Fibroblast of the conjunctiva (primary cell): ENCODE measurements at places on chromosomes 13 and 19.

GRCh38 chr19:6343462-6343861 lies 10.1 kb upstream of the ACER1 start:
- no peak for DNase-seq

DNA sequence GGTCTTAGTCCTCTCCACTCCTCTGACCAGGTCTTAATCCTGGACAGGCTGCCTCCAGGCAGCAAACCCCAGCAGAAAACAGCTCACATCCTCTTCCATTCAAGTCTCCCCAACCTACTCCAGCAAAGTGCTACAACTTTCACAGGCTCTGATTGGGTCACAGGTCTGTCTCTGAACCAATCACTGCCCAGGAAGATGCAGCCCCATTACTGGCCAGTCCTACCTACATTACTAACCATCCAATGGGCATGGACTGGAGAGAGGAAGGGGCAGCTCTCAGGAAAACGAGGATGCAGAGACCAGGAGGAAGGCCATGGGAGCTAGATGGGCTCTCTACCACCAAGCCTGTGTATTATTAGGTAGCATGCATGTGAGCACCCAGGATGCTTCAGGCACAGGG lies 12.2 kb downstream of the MED26 start:
- DNase-seq, result no peak

DNA sequence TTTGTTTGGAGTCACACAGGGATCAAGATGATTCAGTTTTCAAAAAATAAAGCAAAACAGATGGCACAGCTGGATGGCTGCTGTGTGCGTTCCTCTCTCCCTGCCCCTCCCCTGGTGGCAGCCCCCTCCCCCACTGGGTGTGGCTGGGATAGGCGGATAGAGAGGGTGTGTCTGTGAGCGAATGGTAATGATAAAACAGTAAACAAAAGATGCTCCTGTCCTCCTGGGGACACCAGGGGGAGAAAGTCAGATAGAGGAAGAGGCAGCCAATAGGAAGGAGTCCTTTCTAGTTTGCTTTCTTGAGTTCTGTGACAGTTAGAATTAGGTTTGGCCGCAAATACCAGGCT lies 6.5 kb downstream of the TMEM255B start:
- DNase-seq, result peak; percentile 24

- no peak for DNase-seq
These were observed 7.8 kb upstream of the CEACAM5 start for GRCh38 chr19:41700381-41701195.

DNA sequence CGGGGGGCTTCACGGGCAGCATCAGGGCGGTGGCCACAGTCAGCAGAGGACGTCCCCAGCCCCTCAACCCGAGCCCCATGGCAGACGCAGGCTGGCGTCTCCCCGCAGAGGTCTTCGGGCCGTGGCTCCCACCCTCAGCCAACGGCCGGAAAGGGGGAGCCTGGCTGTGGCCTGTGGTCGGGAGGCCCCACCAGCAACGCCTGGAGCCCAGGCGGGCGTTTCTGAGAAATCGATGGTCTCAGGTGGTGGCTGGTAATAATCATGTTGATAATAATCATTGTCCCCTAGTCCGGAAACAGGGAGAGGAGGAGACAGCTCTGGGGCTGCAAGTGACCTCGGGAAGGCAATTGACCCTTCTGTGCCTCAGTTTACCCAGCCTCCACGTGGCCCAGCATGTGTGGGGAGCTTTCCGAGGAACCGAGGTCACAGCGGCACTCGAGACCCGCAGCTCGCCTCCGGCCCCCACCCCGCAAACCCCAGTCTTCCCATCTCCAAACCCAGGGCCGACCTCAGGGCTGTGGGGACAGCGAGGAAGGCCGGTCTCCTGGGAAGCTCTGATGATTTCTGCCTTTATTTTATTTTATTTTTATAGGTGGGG lies at the start of gene PRSS57:
Gene PRSS57 (minus strand): TSS at position 101 of the 598 bp plus-strand sequence. CDS start 22 bp downstream, at position 79.
- no peak for DNase-seq

DNA sequence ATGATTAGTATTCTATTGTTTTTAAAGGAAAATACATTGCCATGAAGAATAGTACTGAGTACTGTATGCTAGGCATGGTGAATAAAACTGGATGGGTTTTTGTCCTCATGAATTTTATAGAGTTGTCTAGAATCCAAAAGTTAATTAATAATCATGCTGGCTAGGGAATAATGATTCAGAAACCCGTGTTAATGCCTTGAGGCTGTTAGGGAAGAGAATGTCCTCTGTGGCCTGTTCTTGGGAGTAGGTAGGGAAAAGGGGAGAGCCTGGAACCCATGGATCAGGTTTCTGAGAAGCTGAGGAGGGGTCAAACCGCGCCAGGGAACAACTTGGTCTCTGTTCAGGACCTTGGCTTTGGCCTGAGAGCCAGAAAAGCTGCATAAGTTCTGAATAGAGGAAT lies 1376.3 kb upstream of the SLC10A2 start:
- DNase-seq, result no peak

GRCh38 chr19:2517881-2518601 lies 42.1 kb downstream of the GADD45B start:
- no peak for DNase-seq

DNA sequence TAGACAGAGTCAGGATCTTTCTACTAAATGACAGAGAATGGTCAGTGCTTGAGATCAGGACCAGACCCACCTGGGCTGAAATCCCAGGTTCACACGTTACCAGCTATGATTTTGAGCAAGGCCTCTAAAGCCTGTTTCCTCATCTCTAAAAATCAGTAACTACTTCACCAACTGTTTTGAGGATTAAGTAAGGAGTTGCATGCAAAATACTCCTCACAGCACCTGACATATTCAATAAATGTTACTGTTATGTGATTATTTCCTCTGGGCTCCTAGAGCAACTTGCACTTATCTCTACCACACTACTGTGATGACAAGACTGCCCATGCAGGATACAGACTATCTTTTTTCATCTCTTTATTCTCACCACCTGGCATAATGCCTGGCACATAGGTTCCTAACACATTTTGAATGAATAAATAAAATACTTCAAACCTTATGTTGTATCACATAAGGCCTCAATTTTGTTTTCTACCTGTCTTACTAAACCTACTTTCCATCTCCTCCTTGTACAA lies 1.8 kb downstream of the KATNAL1 start:
- DNase-seq, result no peak

- DNase-seq, result no peak
These were observed at the start of gene CDX2 for GRCh38 chr13:27969082-27969865. CDX2 (minus strand) TSS chr13:27969315; CDS start chr13:27969006, 309 bp downstream.

GRCh38 chr19:16160943-16161560 lies 12.3 kb downstream of the CIB3 start:
- DNase-seq, result peak; percentile 22

DNA sequence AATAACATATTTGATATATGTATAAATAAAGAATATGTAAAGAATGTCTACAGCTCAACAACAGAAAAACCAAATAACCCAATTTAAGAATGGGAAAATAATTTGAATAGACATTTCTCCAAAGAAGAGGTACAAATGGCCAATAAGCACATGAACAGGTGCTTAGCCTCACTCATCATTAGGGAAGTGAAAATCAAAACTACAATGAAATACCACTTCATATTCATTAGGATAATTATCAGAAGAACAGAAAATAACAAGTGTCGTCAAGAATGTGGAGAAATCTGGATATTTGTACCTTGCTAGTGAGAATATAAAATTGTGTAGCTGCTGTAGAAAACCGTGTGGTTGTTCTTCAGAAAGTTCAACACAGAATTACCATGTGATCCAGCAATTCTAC lies 8.4 kb upstream of the SUPT20H start:
- DNase-seq, result no peak

DNA sequence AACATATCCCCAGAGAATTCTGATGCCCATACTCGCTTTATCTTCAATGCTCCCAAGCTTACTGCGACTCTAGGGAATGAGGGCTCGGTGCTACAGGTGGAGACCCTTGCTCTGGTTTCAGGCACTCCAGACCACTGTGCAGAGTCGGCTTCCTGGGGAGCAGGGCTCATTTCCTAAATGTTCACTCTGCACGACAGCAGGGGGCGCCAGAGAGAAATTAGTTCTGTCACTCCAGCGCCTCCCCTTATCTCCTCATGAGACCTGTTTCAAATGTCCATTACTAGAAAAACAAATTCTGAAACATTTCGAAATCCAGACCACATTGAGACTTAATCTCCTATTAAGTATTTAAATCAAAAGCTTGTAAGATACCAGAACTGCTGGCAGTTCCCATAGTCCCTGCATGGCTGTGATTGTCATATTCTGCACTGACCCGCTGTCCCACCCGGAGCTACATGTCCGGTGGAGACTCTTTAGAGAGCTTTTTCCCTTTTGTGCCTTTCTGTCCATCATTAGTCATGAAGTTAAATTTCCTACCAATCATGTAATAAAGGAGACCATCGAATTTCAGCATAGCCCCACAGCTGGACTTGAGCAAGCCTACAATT lies 22.4 kb downstream of the EPSTI1 start:
- DNase-seq, result peak; percentile 57

- DNase-seq, result no peak
These were observed 1.1 kb downstream of the ZNF625 start for GRCh38 chr19:12155324-12155860.

DNA sequence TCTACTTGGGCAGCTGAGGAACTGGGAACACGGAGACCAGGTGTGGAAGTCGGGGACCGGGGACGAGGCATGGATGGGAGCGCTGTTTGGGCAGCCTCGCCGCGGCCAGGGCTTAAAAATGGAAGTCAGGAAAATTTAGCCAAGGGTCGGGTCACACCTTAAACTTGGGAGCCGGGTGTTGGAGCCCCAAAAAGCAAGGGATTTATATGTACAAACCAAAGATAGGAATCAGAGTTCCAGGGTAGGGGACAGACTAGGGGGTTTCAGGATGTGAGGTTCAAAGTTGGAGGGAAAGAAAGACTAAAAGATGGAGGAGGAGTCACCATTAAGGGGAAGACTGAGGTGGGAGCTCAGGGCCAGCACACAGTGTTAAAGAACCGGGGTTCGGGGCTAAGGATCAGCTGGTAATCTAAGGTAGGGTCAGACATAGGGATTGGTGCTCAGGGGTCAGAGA lies 530 bp downstream of the FOXA3 start:
- no peak for DNase-seq

DNA sequence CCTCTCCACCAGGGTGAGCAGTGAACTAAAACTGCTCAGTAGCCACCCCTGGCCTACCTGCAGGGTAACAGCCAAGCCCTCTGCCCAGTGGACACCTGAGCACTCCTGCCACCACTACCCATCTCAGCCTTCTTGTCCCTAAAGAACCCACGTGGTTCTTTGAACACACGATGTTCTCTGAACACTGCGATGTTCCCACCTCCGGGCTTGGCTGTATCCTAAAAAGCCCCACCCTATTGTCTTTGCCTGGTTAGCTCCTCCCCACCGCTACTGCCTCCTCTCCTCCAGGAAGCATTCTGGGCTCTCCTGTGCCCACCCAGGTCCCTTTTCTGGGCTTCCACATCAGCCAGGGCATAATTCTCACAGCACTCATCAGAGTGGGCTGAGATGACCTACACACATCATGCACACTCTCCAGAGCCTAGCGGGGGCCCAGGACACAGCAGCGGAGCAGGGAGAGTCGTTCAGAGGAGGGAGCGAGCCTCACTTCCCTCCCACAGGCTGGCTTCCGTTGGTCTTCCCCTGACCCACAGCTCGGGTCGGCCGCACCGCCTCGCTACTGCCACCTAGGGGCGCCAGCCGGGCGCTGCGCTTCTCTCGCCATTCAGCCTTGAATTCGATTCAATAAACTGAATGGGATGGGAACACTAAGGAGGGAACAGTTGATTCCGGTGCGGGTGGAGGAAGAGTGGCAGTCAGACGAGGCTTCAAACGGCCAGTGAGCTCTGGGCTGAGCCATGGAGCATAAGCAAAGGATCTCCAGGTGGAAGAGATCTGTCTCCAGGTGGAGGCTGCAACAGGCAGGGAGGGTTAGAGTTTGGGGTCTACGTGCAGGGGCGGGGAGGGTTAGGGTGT lies 3.2 kb downstream of the ELAVL1 start:
- peak; percentile 55 for DNase-seq

DNA sequence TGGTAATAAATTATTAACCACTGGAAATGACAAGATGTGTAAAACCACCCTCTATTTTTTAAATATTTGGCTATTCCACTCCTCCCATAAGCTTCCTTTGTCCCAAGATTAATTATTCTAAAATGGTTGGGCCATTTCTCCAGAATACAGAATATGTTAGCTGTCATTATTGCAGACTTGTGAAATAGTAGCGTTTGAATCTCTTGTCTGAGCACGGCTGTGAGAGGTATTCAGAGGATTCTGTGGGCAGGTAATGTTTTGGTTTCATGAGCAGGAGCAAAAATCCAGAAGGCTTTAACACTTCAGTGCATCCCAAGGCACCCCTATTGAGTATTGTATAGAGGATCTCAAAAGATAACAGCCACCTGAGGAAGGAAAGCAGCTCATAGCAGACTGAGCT lies 256.0 kb downstream of the UQCRFS1 start:
- DNase-seq, result no peak

DNA sequence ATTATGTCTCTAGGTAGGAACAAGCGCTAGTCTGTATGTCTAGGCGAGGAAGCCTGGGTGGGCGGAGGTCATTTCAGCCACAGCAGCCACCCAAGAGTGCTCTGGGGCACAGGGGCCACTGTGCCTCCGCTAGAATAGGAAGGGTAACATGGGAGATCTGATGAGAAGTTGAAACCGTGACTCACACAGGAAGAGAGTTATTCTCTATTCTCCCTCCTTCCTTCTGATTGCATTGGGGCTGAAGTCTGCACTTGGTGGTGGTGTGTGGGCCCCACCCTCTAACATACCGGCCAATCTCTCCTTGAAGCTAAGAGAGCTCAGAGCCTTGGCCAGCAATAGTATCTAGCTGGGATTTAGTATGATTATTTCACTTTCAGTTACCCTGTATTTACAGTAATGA lies 20.3 kb upstream of the GGACT start:
- no peak for DNase-seq

- DNase-seq, result no peak
These were observed 15.1 kb upstream of the N4BP2L2 start for GRCh38 chr13:32553720-32554119.

GRCh38 chr13:33556828-33557227 lies 261.1 kb upstream of the RFC3 start:
- no peak for DNase-seq

DNA sequence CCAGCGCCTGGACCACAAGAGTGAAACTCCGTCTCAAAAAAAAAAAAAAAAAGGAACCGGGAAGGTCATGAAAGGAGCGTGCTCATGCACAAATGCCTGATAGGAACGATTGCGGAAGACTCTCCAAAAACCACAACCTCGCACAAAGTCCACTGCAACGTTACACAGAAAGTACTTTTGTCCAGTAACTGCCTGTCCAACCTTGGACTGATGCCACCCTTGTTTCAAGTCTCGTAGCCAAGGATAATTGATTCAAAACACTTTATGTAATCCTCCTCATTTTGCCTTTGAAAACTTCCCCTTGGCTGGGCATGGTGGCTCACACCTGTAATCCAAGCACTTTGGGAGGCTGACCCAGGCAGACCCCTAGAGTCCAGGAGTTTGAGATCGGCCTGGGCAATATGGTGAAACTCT lies 13.7 kb downstream of the LGALS7 start:
- no peak for DNase-seq
